Stimulated activated CD4-positive, alpha-beta T cell treated with anti-CD3 and anti-CD28 coated beads, Interleukin-12 subunit alpha, Interleukin-12 subunit beta, amount 100 ng/mL, for 4 hours (primary cell): ENCODE measurements at places on chromosomes 1 and 21.

DNA sequence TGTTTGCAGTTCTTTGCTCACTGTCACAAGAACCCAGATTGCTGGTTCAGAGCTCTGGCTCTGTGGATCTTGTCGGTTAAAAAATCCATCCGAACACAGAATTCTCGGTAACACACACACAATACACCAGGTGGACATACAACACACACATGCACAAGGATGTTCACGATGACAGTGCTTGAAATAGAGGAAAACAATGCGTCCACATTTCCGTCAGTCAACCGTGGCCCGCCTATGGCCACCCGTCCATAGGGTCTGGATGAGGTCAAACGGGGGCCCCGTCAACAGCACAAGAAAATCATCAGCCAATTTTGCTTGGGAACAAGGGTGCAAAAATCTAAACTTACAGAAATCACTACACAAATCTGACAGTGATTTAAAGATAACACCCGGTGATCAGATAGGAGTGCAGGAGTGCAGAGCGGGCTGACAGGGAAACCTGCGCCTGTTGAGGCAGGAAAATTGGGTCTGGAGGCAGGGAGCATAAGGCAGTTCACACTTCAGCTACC is 50.4 kb upstream of the SLC19A1 start:
- DNase-seq, result no peak

DNA sequence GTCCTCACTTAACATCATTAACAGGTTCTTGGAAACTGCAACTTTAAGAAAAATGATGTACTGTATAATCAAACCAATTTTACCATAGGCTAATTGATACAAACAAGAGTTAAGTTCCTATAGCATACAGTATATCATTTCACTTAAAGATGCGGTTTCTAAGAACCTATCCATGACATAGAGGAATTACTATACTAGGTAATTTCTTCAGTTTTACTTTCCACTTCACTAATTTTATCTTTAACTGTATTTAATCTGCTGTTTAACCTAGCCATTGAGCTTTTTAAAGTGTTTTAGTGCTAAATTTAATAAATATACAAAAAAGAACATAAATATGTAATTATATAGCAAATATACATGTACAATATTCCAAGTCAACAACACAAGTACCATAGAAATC is 28.3 kb downstream of the SLC19A2 start:
- no peak for DNase-seq

DNA sequence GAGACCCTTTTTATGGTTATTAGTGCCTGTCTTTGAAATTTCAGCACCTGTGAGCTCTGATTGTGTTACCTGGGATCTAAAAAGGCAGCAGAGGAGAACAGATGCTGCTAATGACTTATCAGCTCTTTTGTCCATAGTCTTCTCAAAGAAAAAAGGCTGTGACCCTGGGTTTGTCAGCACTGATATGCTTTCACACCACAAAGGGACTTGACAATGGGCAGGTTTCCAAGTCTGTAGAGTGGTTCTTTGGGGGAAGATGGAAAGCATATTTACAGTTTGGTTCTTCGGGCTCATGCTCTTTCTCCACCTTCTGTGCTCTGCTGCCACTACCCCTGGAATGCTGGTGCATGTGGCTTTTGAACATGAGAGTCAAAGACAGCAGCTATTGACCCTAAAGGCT is 32.0 kb downstream of the DNAJC6 start:
- no peak for DNase-seq

DNA sequence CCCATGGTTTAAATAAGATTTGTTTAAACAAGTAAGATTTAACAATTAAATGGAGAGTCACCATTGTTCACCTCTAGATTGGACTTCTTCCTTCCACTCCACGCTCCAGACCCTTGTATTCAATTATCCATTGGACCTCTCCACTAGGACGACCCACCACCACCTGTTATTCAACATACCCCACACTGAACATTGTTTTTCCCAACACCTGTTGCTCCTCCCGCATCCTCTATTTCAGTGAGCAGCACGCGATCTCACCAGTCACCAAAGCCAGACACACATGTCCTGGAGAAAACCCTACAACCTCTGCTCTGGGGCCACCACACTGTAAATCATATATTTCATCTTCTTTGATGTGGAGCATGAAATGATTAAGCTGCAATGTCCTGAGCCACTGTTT is 28.6 kb downstream of the ATP8B2 start:
- no peak for DNase-seq

GRCh38 chr1:154798645-154799044 is 71.4 kb downstream of the KCNN3 start:
- DNase-seq, result no peak

DNA sequence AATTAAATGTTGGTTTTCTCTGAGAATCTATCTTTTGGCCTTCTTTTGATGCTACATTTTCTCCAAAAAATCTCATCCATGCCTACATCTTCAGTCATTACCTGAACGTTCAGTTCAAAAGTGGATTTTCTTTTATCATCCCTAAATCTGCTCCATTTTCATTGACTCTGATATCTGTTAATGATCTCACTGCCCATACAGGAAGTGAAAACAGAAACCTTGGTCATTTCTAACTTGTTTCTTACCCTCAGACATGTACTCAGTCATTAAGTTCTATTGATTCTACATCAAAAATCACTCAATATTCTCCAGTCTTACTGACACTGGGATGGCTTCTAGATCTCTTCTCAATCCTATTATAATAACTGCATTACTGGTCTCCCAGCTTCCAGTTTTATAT is 22.7 kb downstream of the PRKACB start:
- no peak for DNase-seq

DNA sequence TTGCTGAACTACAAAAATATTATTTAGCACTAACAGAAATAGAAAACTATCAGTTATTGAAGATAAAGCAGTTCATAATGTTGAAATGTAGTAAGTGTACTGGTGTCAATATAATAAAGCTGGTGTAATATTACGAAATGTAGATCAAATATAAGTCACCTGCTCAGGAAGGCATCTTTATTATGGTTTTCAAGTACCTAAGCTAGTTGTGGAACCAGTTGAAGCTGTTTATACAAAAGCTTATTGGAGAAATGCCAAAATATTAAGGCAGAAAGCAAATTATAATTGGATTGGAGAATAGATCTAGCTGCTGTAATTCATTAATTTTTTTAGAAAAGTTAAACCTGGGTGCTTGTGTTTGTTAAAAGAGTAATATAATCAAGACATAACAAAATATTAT is 6.2 kb upstream of the MARK1 start:
- no peak for DNase-seq

DNA sequence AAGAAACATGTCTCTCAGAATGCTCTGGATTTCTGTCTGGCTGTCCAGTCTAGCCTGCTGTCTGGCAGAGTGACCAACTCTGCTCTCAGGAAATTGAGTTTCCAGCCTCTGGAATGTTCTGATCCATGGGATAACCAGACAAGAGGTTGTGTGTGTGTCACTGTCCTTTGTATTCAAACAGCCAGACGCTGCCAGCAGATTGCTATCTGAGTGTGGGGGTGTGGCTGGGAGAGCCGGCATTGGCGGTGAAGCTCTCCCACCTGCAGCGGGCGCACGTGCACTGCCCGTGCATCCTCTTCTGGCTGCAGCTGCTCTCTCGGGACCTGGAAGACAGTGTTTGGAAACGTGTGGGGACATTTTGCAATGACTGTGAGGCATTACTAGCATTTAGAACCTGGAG is 26.1 kb downstream of the PKP1 start:
- DNase-seq, result no peak

- no peak for DNase-seq
Measured at GRCh38 chr21:26140164-26140579, 30.4 kb downstream of the APP start.

DNA sequence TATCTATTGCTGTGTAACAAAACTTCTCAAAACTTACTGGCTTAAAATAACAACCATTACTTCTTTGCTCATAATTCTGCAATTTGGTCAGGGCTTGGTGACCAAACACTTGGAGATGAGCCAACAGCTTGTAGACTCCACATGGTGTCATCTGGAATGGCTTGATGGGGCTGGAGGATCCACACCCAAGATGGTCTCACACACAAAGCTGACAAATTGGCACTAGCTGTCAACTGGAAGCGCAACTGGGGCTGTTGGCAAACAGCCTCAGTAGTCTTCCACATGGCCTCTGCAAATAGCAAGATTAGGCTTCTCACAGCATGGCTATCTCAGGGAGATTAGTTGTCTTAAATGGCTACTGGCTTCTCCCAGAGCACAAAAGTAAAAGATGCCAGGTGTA is 27.1 kb upstream of the MTF2 start:
- DNase-seq, result no peak

DNA sequence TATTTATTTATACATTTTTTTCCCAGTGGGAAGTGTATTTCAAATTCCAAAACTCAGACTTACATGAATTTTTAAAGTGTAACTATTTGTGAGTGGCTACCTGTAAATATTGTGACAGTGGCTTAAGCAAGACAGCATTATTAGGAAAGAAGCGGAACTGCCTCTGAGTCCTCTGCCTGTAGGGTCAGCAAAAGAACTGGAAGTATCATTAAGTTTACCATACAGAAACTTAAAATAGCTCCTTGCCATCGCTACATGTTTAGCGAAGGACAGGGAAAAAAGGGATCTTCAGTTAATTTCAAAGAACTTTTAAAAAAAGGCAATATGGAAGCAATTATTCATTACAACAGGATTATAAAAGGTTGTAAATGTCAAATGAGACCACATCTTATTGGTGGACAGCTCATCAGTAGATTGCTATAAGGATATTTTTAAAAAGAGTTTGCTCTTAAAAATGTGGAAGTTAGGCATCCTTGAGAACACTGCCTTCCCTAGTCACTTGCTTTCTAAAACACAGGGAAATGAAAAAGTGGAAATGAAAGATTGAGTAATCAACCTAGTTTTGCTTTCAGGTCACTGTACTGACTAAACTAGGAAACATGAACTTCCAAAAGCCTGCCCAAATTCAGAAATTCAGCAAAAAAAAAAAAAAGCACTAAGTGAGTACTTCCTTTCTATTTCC is 39.2 kb downstream of the NSL1 start:
- no peak for DNase-seq

DNA sequence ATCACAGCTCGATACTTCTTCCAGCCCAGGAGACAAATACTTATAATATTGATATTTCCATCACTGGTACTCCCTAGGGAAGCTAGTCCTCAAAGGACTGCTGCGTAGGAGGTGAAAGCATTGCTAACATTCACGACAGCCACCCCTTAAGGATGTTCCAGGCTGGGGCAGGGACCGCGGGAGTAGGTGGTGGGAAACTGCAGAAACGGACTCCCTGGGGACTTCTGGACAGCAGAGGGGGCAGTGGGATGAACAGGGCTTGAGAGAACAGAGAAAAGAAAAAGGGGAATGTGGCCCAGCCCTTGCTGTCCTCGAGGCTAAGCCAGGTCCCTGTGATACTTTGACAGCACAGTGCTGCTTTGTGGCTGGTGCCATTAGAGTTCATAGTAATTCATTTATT is 108.0 kb downstream of the HMGB4 start:
- no peak for DNase-seq
